Articular chondrocyte of knee joint (primary cell): ENCODE measurements at places on chromosomes 3 and 15. TPM values are rescaled to one million over a fixed set of nuclear protein-coding genes. Genes with fewer than 3 reads are reported as not detected.

The ANKRD34C gene
- not detected in 2 replicates for total RNA-seq

The STAB1 gene
- 4.5 and 5.7 TPM in 2 replicates for total RNA-seq

The FETUB gene
- not detected in 2 replicates for total RNA-seq

The TNFAIP8L3 gene
- 3.0 and 5.9 TPM in 2 replicates for total RNA-seq

The IGDCC3 gene
- not detected in 2 replicates for total RNA-seq

The PLA2G4D gene
- total RNA-seq = not detected in 2 replicates

The TNFSF10 gene
- 4.3 and 8.6 TPM in 2 replicates for total RNA-seq

The GOLGA6L7 gene
- total RNA-seq = not detected in 2 replicates

The RASGRF1 gene
- not detected in 2 replicates for total RNA-seq

The SMCO1 gene
- total RNA-seq = not detected in 2 replicates

The TMEM40 gene
- total RNA-seq = not detected in 2 replicates

The CLRN1 gene
- total RNA-seq = not detected in 2 replicates

The EIF3J gene
- 43.8 and 46.8 TPM in 2 replicates for total RNA-seq

The ITIH1 gene
- not detected in 2 replicates for total RNA-seq

The HYAL1 gene
- 14.5 and 15.5 TPM in 2 replicates for total RNA-seq

The COL6A5 gene
- total RNA-seq = not detected in 2 replicates

The P2RY1 gene
- total RNA-seq = not detected in 2 replicates

The RETNLB gene
- not detected in 2 replicates for total RNA-seq

The RPL39L gene
- 20.5 and 22.3 TPM in 2 replicates for total RNA-seq

The CNTN4 gene
- not detected in 2 replicates for total RNA-seq

The PTPN9 gene
- total RNA-seq = 25.0 and 26.2 TPM in 2 replicates

The STT3B gene
- total RNA-seq = 177 and 191 TPM in 2 replicates

The C3orf52 gene
- 5.1 and 5.8 TPM in 2 replicates for total RNA-seq

The CCR8 gene
- not detected in 2 replicates for total RNA-seq

The UROC1 gene
- not detected in 2 replicates for total RNA-seq

The SECISBP2L gene
- total RNA-seq = 73.5 and 94.7 TPM in 2 replicates

The CTNNB1 gene
- total RNA-seq = 1,018 and 1,032 TPM in 2 replicates

The MESP1 gene
- total RNA-seq = 0.26 and 0.43 TPM in 2 replicates

The AGTR1 gene
- total RNA-seq = 0.43 and 1.0 TPM in 2 replicates

The CLDN11 gene
- total RNA-seq = 23.4 and 39.6 TPM in 2 replicates

The HDAC11 gene
- total RNA-seq = 9.0 and 12.9 TPM in 2 replicates

The TTLL13 gene
- 0.11 and 0.13 TPM in 2 replicates for total RNA-seq

The FAM107A gene
- total RNA-seq = 0.11 and 0.13 TPM in 2 replicates

The CPNE9 gene
- total RNA-seq = not detected in 2 replicates

The FAM162A gene
- total RNA-seq = 23.8 and 26.4 TPM in 2 replicates

The CAND2 gene
- 6.7 and 6.9 TPM in 2 replicates for total RNA-seq

The RBP2 gene
- total RNA-seq = not detected in 2 replicates

The SLC22A14 gene
- 0.32 and 0.52 TPM in 2 replicates for total RNA-seq

The CIB2 gene
- total RNA-seq = 3.8 and 4.1 TPM in 2 replicates

The ERICH6 gene
- total RNA-seq = 0.39 TPM in 1 of 2 replicates, not detected in the other

The MINAR1 gene
- total RNA-seq = 1.2 and 1.7 TPM in 2 replicates

The PIGBOS1 gene
- 10.8 and 17.9 TPM in 2 replicates for total RNA-seq
